ENCODE measurements at places on chromosomes 4 and X.
A peak's percentile ranks its signal among the peaks of the same experiment; 100 is the strongest.

DNA sequence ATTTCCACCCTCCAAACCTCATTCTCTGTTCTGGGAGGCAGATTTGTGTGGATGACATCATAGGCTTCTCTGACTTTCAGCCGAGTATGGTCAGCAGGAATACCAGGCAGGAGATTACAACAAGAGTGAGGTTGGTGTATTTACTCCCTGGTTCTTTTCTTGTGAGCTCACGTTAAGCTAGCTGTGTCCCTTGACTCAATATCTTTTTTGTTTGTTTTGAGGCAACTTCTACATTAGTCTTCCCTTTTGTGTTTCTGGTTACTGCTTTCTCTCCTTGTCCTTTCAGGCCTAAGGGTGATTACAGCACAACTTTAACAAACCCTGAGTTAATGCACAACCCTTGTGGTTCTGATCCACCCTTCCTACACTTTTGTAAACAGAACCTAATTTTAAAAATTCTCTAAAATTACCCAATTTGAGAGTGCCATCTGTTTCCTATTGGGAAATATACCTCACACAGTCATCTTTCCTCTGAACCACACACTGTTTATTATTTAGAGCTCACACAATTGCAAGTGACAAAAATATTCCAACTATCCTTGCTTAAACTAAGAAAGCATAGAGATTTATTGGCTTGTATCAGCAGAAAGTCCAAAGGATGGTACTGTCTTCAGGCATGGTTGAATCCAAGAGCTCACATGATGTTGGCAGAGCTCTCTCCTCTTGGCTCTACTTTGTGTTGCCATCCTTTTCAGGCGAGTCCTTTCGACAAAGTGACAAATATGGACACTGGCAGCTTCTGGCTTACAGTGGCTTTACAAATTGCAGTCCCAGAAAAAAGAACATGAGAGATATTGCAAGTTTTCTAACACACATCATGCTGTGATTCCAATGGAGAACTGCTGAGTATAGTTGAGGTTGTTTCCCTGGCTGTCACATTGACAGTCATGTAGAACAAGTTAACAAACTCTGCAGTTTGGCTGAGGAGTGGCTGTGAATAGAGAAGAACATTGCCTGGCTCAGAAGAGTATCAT lies 150.5 kb upstream of the DDIT4L start:
- DNase-seq, result no peak

DNA sequence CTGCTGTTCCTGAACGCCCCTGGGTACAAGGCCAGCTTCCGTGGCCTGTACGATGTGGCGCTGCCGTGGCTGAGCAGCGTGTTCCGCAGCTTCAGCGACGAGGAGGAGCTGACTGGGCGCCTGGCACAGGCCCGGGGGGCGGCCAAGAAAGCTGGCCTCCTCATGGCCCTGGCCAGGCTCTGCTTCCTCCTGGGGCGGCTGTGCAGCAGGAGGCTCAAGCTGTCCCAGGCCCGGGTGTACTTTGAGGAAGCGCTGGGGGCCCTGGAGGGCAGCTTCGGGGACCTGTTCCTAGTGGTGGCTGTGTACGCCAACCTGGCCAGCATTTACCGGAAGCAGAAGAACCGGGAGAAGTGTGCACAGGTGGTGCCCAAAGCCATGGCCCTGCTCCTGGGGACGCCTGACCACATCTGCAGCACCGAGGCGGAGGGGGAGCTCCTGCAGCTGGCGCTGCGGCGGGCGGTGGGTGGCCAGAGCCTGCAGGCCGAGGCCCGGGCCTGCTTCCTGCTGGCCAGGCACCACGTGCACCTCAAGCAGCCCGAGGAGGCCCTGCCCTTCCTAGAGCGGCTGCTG lies 28.2 kb downstream of the SH3TC1 start:
- DNase-seq, result no peak

- DNase-seq, result peak; percentile 45
Observed at GRCh38 chr4:113316879-113317278, 267.4 kb downstream of the ANK2 start.

- DNase-seq, result no peak
Observed at GRCh38 chr4:186957952-186958555, 234.4 kb upstream of the FAT1 start.

DNA sequence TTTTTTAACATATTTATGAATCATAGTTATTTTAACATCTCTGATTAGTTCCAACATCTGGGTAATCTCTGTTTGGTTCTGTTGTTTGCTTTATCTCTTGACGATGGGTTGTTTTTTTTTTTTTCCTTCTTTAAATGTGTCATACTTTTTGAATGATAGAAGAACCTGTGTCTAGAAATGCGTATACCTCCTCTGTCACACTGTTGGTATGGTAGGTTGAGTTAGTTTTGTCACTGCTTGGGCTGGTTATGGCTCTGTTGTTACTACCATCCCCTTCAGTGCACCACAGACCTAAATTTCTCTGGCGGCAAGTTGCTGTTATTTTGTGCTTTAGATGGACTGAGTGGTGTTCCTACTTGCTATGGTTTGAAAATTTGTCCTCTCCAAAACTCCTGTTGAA lies 16.8 kb downstream of the STIM2 start:
- DNase-seq, result no peak

DNA sequence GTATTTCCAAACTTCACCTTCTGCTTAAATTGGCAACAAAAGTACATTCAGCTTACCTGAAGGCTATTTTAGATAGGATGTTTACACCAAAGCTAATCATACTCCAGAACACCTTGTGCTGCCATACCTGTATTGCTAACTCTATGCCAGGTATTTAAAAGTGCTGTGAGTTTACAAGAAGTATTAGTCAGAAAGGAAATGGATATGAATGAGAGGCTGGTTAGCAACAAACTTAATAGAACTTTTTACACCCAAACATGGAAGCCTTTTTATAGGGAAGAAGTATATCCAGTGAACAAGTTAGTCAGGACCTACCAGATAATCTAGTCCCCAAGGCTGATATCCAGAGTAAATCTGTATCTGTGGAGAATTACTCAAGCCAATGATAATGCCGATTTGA lies 131.2 kb upstream of the SPRY1 start:
- DNase-seq, result no peak

- DNase-seq, result no peak
Observed at GRCh38 chrX:81168391-81168790, 33.3 kb downstream of the HMGN5 start.

DNA sequence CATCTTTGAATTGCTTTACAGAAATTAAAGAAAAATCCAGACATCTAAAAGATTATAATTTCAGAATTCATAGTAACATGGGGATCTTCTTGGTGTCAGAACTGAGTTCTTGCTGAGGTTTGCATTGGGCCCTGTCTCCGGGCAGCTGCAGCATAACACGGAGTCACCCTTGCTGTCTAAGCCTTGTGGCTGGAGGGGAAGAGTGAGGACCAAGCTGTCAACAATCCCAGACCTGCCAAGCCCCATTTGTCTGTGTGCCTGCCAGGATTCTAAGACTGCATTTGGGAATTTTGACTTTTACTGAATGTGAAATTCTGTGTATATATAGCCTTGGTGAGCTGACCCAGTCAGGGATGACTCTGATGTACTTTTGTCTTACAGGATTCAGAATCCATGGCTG lies 25.2 kb upstream of the NAP1L5 start:
- no peak for DNase-seq

DNA sequence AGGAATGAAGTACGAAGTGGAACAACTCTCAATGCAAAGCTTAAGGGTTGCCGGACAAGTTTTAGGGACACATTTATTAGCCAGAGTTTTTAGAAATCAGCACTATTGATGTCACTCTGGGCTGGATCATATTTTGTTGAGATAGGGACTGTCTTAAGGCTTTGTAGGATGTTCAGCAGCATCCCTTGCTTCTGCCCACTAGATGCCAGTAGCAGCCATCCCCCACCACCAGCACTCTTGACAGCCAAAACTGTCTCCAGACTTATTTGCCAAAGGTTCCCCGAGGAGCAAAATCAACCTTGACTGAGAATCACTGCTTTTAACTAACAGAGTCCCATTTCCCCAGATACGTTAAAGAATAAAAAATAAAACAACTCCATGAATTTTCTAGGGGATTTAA lies 1497.3 kb downstream of the STIM2 start:
- DNase-seq, result peak; percentile 26

GRCh38 chrX:151988706-151989299 lies 14.3 kb upstream of the GABRE start:
- no peak for DNase-seq

- DNase-seq, result peak; percentile 71
Observed at GRCh38 chr4:152810715-152811287, 31.0 kb downstream of the ARFIP1 start.

- DNase-seq, result peak; percentile 19
Observed at GRCh38 chrX:97159916-97160800, 276.4 kb downstream of the RPA4 start.

- DNase-seq, result no peak
Observed at GRCh38 chr4:74012130-74012529, 13.7 kb upstream of the CXCL5 start.

- no peak for DNase-seq
Observed at GRCh38 chr4:152045449-152045806, 284.6 kb upstream of the GATB start.

DNA sequence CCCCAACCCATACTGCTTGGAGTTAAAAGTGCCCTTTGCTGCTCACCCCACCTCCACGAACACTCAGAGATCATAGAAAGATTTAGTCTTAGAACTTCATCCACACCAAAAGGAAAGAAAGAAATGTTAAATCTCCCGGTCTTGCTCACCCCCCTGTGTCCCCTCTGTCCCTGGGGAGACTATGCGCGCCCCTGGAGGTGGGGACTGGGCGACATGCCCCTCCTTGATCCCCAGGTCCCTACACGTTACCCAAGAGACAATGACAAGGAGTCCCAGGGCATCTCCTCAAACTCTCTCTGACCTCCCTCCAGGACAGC lies 620 bp downstream of the ITM2A start:
- no peak for DNase-seq

DNA sequence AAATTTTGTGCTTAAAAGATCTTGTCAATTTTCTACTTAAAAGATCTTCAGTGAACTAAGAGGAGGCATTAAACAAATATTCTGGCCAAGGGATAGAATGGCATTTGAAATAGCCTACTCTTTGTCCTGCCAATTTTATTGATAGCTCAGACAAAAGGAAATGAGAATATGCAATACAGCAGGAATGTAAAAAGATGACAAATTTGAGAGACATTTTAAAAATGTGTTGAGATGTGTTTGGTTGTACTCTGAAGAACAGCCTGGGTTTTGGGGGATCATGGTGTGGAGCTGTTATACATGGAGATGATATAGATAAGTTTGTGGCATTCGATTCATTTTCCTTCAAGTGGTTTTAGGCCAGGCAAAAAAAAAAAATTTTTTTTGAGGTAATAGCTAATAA lies 11.6 kb upstream of the MAD2L1 start:
- DNase-seq, result no peak

DNA sequence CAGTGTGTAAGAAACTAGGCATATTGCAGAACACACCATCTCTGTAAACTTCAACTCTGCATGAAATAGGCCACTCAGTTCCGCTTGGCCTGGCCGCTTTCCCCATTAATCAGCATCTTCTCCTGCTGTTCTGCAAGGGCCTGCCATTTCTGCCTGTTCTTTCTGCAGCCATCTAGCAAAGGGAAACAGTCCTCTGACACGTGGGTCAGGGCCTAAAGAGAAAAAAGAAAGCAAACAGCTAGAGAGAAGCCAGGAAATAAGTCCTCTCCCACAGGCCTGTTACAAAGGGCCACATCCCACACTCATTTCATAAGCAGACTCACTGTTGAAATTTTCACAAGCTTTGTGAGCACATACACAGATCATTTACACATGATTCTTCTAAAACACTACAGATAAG lies 130.1 kb downstream of the PDE5A start:
- DNase-seq, result peak; percentile 69

DNA sequence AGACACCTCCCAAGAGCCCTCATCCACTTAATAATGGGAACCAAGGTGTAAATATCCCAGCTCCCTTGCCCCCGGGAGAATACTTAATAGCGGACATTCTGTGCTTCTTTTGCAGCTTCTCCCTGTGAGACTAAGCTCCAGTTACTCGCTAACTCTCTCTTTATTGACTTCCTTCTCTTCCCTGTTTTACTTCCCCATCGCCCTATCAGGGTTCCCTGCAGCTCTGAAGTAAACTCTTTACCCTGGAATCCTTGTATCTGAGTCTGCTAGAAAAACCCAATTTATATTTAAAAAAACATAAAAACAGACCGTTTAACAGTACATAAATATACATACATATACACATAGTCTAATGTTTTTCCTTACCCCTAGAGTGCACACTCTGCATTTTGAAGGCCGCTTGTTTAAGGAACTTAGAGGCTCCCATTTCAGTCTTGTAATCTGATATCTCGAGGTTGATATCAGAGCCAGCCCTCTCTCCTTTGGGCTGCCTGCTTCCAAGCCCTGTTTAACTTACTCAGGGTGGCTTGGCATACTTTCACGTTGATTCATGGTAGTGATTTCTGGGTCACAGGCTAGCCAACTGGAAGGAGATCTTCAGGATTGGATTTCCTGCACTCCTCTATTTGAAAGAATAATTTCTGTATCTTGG lies 177.4 kb upstream of the SCML1 start:
- peak; percentile 24 for DNase-seq

DNA sequence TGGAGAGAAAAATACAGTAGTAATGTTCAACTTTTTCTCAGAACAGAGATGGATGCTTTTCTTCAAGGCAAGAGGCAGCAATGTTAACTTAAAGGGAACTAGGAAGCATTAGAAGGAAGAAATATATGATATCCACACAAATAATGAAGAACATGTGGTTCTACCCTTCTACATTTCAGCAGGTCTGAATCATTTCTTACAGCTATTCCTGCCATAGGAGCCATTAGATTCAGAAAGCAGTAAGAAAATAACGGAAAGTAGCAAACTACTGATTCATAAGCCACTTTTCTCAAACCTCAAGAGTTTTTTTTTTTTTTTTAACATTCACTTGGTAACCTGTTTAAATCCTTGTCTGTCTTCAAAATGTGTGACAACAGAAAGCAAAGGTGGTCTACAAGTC lies 1251.6 kb upstream of the AGA start:
- no peak for DNase-seq

GRCh38 chr4:75844151-75844662 lies 58.0 kb downstream of the PPEF2 start:
- no peak for DNase-seq

- DNase-seq, result no peak
Observed at GRCh38 chrX:13265549-13266132, 54.2 kb downstream of the ATXN3L start.

GRCh38 chrX:11724122-11725017 lies 33.7 kb upstream of the MSL3 start:
- DNase-seq, result peak; percentile 42

DNA sequence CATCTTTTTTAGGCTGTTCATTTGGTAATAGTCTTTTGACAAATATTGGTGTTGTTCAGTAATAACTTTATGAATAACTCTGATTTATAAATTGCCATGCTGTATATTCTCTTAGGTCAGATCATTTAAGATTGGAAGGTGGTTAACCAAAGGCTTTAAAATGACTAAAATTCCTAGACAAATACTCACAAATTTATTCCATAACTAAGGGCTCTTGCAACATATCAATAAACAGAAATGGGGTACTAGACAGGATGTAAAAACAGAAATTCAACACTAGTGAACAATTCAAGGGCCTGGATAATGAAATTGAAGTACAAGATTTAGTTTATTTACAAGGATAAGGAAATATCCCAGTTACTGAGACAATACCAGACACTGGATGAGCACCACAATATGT lies 328.6 kb downstream of the PCDH19 start:
- no peak for DNase-seq

- no peak for DNase-seq
Observed at GRCh38 chr4:139223682-139224317, 46.8 kb upstream of the ELF2 start.

- DNase-seq, result no peak
Observed at GRCh38 chrX:47518144-47518543, 35.1 kb upstream of the ZNF41 start.

All from DMS53 (cell line).